Stimulated activated CD8-positive, alpha-beta memory T cell treated with anti-CD3 and anti-CD28 coated beads, Interleukin-4, amount 100 ng/mL, for 1 hour (primary cell): ENCODE measurements at places on chromosomes 6 and 20.

DNA sequence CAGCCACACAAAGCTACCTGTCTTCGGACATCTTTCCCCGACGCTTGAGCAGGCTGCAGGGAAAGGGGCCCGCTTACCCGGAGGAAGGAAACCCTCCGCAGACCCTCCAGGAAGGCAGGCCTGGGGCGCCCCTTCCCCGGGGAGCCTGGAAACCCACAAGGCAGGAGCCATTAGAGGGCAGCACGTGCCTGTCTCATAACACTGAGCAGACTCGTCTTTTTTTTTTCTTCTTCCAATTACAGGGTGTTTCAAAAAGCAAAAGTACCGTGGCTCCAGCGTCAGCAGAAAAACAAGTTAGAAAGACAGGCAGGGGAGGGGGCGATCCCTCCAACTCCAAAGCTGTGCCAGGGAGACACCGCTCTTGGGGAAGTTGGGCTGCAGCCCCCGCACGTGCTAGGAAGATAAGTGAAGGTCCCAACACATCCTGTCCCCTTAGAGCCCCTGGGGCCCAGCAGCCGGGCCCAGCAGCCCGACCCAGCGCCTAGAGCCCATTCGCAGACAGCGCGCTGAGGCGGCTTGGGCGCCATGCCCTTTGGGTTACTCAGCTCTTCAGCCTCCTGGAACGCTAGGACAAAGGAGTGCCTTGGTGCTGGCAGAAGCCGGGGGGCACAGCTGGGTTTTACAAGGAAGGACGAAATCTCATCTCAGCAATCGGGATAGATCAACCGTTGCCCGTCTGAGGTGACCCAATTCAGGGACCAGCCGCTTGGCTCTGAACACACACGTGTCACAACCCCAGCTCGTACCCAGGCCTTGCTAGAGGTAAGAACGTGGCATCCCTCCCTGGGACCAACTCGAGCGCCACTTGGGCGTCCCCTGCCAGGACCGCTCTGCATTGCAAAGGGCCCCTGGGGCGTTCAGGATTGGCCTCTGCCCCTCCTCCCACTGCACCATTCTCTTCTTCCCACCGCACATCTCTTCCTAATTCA, 136.3 kb downstream of the LY86 start:
- DNase-seq = no peak

DNA sequence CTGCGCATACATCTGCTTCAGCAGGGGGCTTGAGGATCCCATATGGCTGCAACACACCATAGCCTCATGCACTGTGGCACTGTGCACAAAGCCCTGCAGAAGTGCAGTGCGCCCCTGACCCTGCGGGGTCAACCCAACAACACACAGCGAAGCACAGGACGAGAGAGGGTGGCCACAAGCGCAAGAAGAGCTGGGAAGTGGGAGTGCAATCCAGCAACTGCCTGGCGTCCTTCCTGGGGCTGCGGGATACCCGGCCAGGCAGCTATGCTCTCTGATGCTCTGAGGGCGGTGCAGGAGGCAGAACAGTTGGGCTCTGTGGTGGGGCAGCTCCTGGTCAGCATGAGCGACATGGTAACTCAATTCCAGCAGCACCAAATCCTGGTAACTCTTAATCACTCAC, 5.6 kb upstream of the ACSS1 start:
- no peak for DNase-seq

DNA sequence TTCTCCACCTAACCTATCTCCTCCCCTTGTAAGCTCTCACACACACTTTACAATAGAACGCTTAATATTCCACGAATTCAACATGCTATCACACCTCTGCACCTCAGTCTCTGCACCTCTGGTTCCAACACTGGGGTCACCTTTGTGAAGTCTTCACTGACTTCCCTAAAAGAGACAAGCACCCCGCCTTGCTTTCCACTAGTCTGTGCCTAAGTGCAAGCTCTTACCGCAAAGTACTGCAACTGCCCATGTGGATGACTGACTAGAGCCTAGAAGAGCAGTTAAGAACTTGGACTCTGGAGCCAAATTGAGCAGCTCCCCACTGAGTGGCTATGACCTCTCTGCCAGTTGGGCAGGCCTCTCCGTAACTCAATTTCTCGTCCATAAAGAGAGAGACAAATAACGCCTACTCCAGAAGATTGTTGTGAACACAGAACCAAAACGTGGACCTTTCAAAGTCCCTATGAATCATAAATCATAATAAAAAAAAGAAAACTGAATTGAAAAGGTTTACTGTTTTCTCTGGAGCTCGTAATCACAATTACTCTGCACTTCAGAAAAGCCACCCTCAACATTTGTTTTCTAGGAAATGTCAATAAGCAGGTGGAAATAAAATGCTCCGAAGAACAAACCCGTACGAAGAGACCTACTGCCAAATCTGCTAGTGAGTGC, 1.2 kb downstream of the IFNGR1 start:
- DNase-seq = no peak

- no peak for DNase-seq
Observed at GRCh38 chr6:154280521-154280920, 76.1 kb downstream of the IPCEF1 start.

DNA sequence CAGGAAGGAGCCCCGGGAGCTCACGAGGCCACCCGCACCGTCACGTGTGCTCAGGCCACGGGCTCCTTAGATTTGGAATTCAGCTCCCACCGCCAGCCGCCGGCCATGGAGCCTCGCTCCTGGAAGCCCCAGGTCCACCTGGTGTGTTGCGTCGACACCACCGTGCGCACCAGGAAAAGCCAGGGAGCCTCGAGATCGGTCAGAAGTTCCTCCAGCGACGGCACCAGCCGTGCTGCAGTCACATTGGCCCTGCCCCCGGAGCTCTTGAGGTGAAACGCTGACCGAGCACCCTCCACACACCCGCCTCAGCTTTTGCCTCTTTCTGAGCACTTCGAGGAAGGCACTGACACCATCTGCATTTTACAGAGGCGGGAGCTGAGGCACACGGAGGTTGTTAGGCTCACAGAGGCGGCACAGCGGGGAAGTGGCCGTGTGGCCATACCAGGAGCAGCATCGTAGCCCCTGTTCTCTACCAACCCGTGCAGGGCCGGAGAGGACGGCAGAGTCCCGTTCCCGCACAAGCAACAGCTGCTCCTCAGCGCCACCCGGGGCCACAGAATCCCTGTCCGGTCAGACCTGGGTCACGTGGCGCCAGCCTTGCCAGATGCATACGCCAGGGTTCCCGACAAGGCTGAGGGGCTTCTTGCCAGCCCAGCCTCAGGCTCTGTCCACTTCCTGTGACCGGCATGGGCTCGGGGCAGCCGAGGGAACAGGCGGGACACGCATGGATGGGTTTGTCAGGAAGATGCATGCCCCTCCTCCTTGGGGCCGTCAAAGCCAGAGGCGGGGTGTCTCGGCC, 7.6 kb downstream of the NKAIN4 start:
- no peak for DNase-seq

DNA sequence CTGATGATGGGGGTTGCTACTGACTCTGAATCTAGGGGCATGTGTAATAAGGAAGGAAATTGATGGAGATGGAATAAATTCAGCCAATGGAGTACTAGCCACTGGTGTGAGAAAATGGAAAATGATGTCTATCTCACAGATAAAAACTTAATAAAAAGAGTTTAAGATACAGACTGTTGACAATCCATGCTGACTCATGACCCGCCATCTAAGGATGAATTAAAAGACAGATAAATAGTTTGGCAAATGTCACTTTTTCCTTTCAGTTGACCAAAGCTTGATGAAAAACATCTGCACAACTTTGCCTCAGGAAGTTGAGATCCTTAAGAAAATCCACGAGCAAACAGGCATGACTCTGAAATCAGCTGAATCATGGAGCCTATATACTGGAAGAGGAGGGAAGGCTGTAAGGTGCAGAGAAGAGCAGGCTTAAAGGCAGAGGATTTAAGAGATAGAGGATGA, 82.6 kb upstream of the BMP5 start:
- DNase-seq = no peak

DNA sequence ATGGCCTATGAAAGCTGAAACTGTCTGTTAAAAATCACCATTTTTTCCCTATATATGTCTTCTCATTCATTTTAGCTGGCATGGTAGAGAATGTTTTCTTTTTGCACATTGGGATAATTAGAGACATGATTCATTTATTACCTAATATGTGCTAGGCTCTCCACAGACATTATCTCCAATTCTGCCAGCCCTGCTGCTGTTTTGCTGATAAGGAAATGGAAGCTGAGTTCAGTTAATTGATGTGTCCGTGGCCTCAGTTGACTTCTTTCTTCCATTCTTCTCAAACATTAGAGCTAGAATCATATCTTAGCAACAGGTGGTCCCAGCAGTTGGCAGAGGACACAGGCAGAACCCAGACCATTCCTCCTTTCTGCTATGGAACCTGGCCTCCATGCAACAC, 644.1 kb upstream of the CITED2 start:
- DNase-seq = no peak

DNA sequence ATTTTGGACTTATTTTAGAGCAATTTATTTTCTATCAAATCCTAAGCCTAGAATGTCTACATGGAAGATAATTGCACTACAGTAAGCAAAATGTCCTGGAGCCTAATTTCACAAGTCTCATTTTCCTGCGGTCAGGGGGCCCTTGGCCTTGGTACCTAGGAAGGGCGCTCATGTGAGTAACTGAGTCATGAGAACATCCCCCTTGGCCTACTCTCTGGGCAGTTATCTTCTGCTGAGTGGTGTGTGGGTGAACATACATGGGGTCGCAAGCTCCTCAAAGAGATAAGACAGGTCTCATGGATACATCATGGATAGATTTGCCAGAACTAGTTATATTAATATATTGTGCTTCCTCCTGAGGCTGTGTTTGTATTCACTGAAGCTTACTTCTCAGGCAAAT, 211.2 kb upstream of the MARCKS start:
- DNase-seq = no peak

GRCh38 chr20:61354001-61354390, 101.9 kb downstream of the CDH4 start:
- DNase-seq = no peak

DNA sequence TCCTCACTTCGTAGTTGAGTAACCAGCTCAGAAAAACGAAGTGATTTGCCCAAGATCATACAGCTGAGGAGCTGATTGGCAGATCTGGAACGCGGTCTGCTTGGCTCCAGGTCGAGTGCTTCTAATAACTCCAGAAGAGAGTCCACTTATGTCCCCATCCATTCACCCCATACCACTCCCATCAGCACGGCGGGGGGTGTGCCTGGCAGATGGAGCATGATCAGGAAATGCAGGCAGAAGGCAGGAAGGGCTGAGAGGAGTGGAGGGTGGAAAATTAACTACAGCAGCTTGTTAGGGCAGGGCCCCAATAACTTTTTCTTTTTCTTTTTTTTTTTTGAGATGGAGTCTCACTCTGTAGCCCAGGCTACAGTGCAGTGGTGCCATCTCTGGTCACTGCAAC, 15.0 kb downstream of the FITM2 start:
- DNase-seq = no peak

- DNase-seq = no peak
Observed at GRCh38 chr6:164101859-164102258, 687.3 kb downstream of the QKI start.

DNA sequence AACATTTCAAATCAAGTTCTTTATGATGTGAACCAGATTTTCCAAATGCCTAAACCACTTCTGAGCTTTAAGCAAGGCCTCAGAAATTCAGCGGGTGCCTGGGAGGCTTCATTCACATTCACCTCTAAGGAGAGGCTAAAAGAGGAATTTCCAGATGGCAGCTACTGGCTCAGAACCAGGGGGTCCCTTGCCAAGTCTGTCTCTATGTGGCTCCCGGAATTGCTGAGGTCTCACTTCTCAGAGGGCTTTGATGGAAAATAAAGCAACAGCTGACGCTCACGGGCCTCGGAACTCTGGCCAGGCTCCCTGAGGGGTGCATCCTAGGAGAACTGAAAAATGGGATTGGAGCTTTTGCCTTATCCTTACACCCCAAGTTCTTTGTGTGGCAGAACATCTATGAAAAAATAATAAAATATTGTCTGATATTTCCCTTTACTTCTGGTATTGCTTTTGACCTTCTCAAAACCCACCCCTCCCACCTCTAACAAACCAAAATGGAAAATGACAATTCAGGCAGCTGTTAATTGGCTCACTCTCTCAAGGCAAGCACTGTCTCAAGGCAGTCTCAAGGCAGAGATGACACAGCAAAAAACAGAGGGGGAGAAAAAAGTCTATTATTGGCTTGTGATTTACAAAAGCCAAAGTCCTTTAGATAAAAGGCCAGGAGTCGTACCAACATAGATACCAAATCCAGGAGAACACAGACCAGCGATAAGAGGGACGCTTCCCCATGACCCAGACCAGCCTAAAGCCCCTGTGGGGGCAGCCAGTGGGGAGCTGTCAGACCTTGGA, 21.8 kb upstream of the LRRN4 start:
- no peak for DNase-seq

GRCh38 chr6:146856296-146856695, 257.5 kb downstream of the ADGB start:
- DNase-seq = no peak
